Stimulated activated CD4-positive, alpha-beta T cell treated with anti-CD3 and anti-CD28 coated beads, Interleukin-15, amount 100 ng/mL, for 48 hours (primary cell): ENCODE measurements at places on chromosomes 5 and 9.

GRCh38 chr5:10689391-10690081 is 71.5 kb downstream of the DAP start:
- DNase-seq: no peak

DNA sequence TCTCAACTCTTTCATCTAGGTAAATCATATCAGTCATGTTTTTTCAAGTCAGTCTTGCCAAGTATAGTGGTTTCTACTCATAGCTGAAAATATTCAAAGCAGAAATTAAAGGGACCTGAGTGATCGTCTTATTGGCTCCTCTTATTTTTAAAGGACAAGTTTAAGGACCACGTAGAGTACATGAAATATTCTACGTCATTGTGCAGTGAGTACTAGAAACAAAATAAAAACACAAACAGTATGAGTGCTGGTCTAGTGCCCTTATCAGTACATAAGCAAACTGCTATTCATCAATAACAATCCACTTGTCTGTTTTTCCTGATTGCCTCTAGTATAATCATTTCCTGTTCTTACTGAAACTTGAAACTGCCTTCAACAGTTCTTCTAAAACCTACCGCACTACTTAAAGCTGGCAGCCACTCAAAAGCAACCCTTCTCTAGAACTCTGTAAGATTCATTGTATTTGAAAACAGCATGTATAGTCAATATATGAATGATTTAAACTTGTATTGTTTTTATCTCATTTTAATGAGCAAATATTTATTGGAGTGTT is 853.7 kb downstream of the TAF11L14 start:
- no peak for DNase-seq

DNA sequence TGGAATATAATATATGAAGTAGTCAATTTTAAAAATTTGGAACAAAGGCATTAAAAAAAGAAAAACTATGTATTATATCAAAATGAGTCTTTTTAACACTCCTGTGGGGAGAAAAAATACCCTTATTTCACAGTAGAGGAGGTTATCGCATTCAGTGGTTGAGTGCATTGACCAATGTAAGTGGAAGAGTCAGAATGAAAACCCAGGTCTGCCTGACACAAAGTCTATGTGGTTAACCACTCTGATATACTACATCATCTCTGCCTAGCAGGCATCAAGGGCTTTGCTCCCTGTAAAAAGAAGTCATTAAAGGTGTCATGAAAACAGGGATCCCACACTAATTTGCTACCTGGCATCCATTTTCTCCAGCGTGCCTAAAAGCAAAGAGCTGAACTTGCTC is 417.2 kb upstream of the C9orf72 start:
- DNase-seq: no peak

DNA sequence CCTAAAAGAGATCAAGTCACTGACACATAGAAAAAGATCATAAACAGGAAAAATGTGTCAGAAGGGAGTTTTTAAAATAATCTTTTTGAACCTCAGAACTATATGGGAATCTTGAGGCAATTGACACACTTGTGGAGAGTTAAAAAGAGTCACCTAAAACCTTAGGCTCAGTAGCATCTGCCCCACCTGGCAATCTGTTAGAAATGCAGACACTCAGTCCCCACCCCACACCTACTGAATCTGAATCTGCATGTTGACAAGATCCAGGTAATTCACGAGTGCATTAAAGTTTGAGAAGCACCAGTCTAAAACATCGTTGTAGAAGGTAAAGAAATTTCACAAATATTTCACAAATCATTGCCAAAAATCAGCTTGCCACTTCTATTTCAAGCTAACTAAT is 388.3 kb downstream of the NR2F1-AS1 start:
- DNase-seq: no peak

DNA sequence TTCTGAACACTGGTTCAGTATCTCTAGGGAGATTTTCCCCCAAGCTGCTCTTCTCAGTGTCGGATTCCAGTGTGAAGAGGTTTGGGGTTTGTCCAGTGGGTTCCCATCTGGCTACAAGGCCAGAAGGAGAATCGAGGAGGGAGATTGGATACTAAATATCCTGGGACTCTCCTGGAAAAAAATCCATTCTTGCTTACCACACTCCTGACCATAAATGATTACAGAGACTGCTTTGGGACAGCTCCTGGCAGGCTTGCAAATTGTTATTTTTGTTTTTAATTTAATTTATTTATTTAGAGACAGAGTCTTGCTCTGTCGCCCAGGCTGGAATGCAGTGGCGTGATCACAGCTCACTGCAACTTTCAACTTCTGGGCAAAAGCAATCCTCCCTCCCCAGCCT is 4.7 kb upstream of the SUSD1 start:
- DNase-seq: no peak
